ENCODE measurements at places on chromosomes 4 and X. TPM values are rescaled to one million over a fixed set of nuclear protein-coding genes. Genes with fewer than 3 reads are reported as not detected.

DNA sequence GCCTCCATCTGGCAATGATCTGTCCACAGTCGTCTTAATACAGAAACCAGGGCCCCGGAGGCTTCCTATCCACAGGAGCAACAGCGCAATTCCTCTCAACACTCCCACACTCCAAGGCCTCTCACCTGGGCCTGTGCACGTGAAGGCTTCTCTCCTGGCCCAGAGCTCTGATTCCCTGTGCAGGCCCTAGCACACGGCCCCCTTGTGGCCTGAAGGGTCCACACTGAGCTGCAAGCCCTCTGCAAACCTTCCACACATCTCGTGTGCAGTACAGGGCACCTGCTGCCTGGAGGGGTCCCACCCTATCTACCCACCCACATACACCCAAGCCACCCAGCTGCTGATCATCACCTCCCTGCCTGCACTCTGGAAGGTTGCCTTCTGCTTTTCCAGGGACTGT lies 150.1 kb upstream of the NUDT10 start:
- no peaks in the 10 kb centered on the region for H3K27me3 ChIP-seq
- H3K27ac ChIP-seq = no peak overlapping the region
- DNase-seq = no peak
- no peak overlapping the region for H3K4me3 ChIP-seq

KDR gene
- total RNA-seq = 28.8 TPM

STPG2 gene
- total RNA-seq = 1.5 TPM

DNA sequence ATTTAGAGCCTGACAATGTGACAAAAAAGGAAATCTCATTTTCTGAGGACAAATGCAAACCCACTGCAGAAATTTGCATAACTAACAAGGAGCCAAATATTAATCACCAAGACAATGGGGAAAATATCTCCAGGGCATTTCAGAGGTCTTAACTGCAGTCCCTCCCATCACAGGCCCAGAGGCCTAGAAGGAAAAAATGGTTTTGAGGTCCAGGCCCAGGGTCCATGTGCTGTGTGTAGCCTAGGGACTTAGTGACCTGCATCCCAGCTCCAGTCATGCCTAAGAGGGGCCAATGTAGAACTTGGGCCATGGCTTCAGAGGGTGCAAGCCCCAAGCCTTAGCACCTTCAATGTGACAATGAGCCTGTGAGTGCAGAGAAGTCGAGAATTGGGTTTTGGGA lies 44.2 kb downstream of the P2RY10 start:
- H3K4me1 ChIP-seq = no peaks in the 10 kb centered on the region
- no peak overlapping the region for H3K27ac ChIP-seq
- no peak overlapping the region for H3K4me3 ChIP-seq
- no peaks in the 10 kb centered on the region for H3K27me3 ChIP-seq
- H3K36me3 ChIP-seq = no peaks in the 10 kb centered on the region

DNA sequence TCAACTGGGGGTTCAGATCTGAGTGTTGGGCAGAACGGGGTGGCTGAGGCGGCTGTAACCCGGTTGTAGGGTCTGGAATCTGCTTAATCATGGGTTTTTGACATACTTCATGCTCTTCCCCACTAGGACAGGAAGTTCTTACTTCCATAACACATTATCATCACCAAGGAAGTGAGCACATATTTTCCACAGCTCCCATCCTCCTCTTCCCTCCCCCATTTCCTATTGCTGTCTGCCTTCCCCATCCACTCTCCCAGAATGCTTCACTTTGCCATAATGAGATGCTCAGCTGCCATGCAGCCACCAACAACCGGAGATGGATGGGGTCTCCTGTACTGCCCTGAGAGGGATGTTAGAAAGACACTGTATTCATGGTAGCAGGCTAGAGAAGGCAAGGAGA lies 6.4 kb upstream of the DCUN1D4 start:
- no peak overlapping the region for H3K27ac ChIP-seq
- no peaks in the 10 kb centered on the region for H3K36me3 ChIP-seq
- DNase-seq = no peak
- H3K4me3 ChIP-seq = no peak overlapping the region
- no peaks in the 10 kb centered on the region for H3K27me3 ChIP-seq
- no peaks in the 10 kb centered on the region for H3K4me1 ChIP-seq
